Head of caudate nucleus (tissue), 42 donors: ENCODE measurements at places on chromosomes 3 and 15.

DNA sequence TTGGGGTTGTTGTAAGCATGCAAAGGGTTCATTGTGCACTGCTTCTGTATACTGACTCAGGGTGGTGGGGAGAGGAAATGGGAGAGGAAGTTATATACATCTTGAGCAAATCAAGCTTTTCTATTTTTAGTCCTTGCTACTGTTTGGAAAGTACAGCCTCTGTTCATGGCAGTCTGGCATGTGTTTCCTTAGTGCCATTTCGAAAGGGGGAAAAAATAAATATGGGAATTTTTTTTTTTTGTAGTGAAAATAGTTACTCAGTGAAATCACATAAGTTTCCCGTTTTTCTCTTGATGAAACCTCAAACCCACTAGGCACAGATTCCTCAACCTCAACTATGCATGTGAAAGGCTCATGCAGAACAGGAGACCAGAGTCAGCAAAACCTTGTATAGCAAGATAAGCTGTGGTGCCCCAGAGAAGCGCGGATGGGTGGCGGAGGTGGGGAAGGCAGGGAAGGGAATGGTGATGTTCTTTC, 353.3 kb downstream of the LPP start:
- DNase-seq: peak; percentile 24

DNA sequence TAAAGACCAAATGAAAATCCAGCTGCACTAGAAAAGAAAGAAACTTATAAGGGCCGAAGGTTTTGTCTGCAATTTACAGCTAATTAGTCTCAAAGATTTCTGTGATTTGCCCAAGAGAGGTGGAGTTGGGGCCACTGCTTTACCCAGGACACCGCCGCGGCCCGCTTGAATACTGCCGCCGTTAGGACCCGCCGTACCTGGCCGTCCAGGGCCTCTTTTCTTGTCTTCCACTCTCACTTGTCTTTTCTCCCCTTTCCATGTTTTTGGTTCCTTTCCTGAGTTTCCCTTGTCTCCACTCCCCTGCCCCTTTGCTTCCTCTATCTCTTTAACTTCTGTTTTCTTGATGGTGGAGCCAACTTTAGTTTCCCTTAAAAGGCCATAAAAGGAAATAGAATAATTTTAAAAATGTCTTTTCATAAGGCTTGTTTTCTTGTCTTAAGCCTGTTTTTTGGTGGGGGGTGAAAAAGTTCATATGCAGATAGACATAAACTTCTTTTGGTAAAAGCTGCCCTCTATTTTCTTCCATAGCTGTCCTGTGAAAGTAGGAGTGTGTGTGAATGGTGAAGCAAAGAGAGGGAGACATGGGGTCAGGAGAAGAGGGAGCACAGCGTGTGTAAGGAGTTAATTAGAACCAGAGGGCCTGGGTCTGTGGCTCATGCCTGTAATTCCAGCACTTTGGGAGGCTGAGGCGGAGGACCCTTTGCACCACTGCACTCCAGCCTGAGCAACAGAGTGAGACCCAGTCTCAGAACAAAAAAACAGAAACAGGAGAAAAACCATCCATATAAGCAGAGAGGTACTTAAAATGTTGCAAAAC, 16.0 kb upstream of the CCNL1 start:
- DNase-seq: no peak

GRCh38 chr15:55587321-55588069, 650 bp downstream of the PYGO1 start:
- DNase-seq: peak; percentile 8

DNA sequence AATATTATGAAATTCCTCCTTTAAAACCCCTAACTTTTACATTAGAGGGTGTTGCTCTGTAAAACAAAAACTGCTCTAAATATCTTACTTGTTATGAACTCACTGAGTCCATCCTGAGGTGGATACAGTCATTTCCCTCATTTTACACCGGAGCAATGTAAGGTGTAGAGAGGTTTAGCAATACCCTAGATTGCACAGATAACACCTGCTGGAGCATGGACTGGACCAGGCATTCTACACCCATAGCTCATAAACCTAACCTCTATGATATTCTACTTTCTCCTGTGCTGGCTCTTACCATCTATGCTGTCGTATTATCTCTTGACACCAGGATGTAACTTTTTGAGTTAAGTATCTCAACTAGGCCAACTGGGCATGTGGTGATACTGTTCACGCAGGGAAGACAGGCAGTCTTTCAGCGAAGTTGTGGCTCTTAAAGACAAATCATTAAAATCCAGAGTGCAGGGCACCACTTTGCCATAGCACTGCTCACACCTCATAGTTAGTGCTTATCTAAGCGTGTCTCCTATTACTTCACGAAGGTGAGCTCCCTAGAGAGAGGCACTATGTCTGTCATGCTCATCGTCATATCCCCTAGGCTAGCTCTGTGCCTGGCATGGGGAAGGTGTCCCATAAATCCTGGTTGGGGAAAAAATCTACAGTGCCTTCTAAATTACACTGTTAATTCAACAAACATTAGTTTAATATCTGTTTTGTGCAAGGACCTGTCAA, 100.1 kb upstream of the SLC2A2 start:
- no peak for DNase-seq

- no peak for DNase-seq
Measured at GRCh38 chr3:156553705-156554356, 1.1 kb downstream of the SSR3 start.

- DNase-seq: no peak
Measured at GRCh38 chr15:38612159-38612863, 47.7 kb upstream of the RASGRP1 start.

- DNase-seq: no peak
Measured at GRCh38 chr15:68059630-68060029, 5.5 kb downstream of the PIAS1 start.

- DNase-seq: peak; percentile 28
Measured at GRCh38 chr15:57751177-57751800, 44.8 kb downstream of the POLR2M start.
